ENCODE measurements at places on chromosomes 3 and 15. TPM values are rescaled to one million over a fixed set of nuclear protein-coding genes. Genes with fewer than 3 reads are reported as not detected.

PLCL2 gene
- total RNA-seq, result 69.1 TPM

MYLK gene
- not detected for total RNA-seq

RAD54L2 gene
- total RNA-seq, result 39.8 TPM

EAF1 gene
- 17.6 TPM for total RNA-seq

- H3K27ac ChIP-seq, result no peak overlapping the region
- H3K36me3 ChIP-seq, result no peaks in the 10 kb centered on the region
- no peaks in the 10 kb centered on the region for H3K27me3 ChIP-seq
- no peak overlapping the region for H3K4me3 ChIP-seq
Measured at GRCh38 chr3:53675942-53676341, 170.3 kb downstream of the CHDH start.

- no peaks in the 10 kb centered on the region for H3K4me1 ChIP-seq
- DNase-seq, result no peak
- no peaks in the 10 kb centered on the region for H3K36me3 ChIP-seq
- no peaks in the 10 kb centered on the region for H3K27me3 ChIP-seq
- H3K4me3 ChIP-seq, result no peak overlapping the region
Measured at GRCh38 chr3:138972941-138973340, 25.9 kb downstream of the FOXL2NB start.

- no peaks in the 10 kb centered on the region for H3K36me3 ChIP-seq
- DNase-seq, result no peak
- no peaks in the 10 kb centered on the region for H3K27me3 ChIP-seq
- H3K4me1 ChIP-seq, result peaks cover 60% of the 10 kb centered on the region
- H3K27ac ChIP-seq, result no peak overlapping the region
Measured at GRCh38 chr15:91950631-91951329, 97.3 kb downstream of the SLCO3A1 start.

GRCh38 chr3:171018156-171018935, 8.2 kb downstream of the SLC2A2 start:
- no peaks in the 10 kb centered on the region for H3K36me3 ChIP-seq
- no peak overlapping the region for H3K27ac ChIP-seq
- no peak overlapping the region for H3K4me3 ChIP-seq
- H3K4me1 ChIP-seq, result no peaks in the 10 kb centered on the region
- H3K27me3 ChIP-seq, result no peaks in the 10 kb centered on the region

DNA sequence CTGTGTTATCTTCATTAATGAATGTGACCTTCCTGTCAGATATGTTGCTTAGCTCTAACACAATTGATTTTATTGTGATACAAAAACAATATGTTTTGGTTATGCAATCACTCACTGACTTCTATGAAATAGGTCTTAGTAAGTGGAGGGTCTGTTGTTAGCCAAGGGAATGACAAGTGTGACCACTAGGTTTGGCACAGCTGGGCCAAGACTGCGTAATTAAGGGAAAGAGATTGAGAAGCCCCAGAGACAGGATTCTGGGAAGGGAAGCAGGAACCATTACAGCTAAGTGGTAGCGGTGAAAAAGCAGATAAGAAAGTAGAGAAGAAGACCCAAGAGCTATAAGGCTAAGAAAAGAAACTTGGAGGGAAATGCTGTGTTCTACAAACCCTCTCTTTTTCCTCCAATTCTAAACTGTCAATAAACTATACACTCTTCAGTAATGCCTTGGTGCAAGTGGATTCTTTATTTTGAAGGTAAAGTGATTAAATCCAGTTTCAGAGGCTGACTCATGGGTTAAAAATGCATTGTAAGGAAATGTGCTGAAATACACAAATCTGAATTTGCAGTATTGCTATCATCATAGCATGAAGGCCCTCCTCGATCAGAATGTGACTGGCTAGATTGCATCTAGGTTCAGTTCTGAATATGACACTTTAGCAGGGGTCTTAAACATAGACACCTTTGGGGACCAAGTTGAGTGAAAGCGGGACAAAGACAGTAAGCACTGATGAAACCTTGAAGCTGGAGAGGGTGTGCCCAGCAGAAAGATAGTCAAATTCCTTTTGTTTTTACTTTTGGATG, 26.1 kb downstream of the KCNMB2 start:
- H3K27ac ChIP-seq, result no peak overlapping the region
- DNase-seq, result no peak
- no peak overlapping the region for H3K4me3 ChIP-seq
- no peaks in the 10 kb centered on the region for H3K36me3 ChIP-seq

DNA sequence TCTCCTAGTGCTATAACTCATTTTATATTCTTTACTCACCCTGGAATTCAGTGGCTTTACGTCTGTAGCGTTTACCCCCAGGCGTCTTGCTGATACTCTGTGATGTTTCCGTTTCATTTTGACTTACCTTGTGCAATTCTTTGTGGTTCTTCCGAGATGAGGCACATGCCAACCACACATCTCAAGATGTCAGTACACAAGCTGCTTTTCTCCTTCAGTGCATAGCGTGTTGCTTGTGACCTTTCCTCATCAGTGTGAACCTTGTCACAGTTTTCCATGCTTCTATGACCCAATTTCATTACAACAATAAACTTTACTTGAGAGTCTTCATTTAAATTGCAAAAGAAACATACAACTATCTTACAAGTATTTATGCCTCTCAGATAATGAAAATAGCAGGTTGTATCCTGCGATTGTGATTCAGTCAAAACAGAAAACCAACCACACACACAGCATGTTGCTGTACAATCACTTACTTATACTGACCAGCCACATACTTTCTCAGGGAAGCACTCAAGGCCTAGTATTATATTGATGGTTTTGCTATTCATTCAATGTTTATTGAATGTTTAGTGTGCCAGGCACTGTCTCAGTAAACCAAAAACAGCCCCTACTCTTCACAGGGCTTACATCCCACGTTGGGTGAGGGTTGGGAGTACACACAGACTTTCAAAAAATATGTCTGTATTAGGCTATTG, 4.6 kb upstream of the TBL1XR1 start:
- DNase-seq, result peak; percentile 73
- H3K4me1 ChIP-seq, result peaks cover 46% of the 10 kb centered on the region
- peak overlapping the region; percentile 40 for H3K27ac ChIP-seq
- peak overlapping the region; percentile 4 for H3K4me3 ChIP-seq
- H3K36me3 ChIP-seq, result no peaks in the 10 kb centered on the region
- no peaks in the 10 kb centered on the region for H3K27me3 ChIP-seq

GRCh38 chr3:184523825-184524615, 37.6 kb upstream of the EPHB3 start:
- H3K4me3 ChIP-seq, result no peak overlapping the region
- peaks cover 16% of the 10 kb centered on the region for H3K27me3 ChIP-seq
- no peaks in the 10 kb centered on the region for H3K36me3 ChIP-seq
- no peak overlapping the region for H3K27ac ChIP-seq
- DNase-seq, result no peak
- H3K4me1 ChIP-seq, result peaks cover 15% of the 10 kb centered on the region
